Hematopoietic multipotent progenitor cell treated with erythropoietin and hydrocortisone succinate and interleukin-3 and kit ligand, for 15 days (in vitro differentiated cells): ENCODE measurements at places on chromosomes 4 and X.

- no peak for DNase-seq
Measured at GRCh38 chrX:43631841-43632240, 24.3 kb upstream of the MAOA start.

DNA sequence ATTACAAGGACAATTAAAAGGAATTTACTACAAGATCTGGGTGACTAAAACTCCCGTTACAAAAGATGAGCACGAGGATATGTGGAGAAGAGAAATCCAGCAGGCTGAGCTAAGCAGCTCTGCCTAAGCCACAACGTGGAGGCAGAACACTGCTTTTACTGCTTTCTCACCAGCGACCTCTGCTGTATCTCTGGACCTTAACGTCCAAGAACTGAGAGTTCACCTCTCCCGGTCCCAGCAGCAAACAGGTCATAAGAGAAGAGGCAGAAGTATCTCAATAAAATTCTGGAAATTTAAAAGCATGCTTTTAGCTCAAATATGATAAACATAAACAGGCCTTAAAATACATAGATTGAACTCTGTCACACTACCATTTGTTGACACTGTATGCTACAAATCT, 81.0 kb downstream of the ADGRA3 start:
- no peak for DNase-seq

DNA sequence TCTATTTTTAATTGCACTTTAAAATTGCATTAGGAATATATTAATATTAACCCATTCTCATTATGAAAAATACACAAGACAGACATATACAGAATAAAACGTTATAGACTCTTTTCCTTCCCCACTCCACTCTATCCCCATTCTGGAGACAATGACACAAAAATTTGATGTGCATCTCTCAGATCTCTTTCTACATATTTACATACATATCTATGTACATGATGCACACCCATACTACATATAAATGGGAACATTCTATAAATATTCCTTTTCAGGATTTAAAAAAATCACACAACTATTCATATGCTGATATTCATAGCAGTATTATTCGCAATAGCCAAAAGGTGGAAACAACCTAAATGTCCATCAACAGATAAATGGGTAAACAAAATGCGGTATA, 2.4 kb upstream of the CXorf66 start:
- no peak for DNase-seq

DNA sequence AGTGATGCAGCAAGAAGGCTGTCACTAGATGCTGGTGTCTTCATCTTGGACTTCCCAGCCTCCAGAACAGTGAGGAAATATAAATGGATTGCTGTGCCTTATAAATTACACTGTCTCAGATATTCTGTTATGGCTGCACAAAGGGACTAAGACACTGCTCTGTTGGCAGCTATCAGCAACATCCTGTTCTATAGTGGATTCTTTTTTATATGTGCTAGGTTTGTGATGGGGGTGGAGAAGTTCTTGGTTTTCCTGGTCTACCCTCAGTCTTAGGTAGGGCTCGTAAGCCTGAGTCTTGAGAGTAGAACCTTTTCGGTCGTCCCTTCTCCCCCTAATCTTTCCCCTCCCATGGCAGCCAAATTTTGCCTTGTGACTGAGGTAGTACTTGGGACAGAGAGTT, 17.3 kb downstream of the STIM2 start:
- no peak for DNase-seq

GRCh38 chr4:24992968-24993367, 37.8 kb downstream of the LGI2 start:
- DNase-seq: no peak

- peak; percentile 7 for DNase-seq
Measured at GRCh38 chrX:70132877-70133302, 357 bp upstream of the IGBP1 start.

DNA sequence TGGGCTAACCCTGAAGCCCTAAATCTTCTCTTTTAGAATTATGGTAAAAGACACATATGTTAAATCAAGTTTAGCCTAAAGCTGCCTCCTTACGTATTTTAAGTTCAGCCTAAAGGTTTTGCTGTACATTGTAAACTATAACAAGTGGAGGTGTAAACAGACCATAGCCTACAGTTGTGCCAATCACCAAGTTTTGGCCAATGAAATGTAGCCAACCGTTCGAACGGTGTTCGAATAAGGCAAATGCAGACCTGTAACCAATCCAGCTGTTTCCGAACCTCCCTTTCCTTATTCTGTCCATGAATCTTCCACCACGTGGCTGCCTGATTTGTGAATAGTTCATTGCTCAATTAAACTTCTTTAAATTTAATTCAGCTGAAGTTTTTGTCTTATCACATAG, 52.1 kb upstream of the TBC1D9 start:
- DNase-seq: no peak

DNA sequence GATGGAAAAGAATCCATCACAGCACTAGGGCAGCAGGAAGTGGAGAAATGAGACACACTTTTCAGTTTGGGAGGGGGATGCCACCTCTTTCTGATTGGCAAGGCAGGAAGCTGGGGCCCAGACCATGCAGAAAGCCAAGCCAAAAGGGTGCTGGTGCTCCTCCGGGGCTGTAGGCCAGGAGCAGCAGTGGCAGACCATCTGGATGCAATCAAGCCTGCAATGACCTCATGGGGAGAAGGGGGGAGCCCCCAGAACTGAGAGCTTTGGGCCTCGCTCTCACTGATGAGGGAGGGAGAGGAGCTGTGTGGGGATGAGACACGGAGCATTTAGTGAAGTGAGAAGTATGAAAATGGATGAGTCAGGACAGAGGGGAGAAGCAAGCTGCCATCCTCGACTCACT, 141.3 kb upstream of the NALF2 start:
- DNase-seq: no peak

GRCh38 chr4:25236971-25237370, 3.1 kb downstream of the PI4K2B start:
- no peak for DNase-seq

DNA sequence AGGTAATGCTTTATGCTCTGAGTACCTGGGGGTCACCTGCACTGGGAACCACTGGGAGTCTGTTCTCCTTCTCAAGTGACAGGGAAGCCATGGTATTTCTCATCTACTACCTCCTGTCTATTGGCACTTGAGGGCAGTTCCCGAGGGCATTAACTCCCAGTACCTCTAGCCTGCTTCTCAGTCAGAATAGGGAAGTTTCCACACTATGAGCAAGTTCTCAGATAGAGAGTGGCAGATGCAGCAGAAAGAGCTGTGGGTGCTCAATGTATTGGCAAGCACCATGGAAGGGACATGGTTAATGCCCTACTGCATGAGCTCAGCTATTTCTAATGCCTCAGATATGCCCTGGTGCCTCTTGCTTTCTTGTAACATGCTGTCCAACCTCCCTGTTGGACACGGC, 74.1 kb downstream of the ANOS1 start:
- no peak for DNase-seq

DNA sequence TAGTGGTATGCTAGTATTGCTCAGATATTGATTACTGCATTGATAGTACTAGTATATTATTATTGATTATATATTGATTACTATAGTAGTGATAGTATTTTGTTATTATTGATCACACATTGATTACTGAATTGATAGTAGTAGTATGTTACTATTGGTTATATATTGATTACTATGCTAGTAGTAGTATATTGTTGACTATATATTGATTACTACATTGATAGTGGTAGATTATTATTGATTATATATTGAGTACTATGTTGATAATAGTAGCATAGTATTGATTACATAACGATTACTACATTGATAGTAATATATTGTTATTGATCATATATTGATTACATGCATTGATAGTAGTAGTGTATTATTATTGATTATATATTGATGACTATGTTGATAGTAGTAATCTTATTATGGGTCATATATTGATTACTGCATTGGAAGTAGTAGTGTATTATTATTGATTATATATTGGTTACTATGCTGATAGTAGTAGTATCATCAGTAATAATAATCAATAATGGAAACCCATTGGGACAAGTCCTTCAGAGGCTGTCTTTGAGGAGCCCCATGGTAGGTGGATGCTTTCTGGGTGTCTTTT, 30.6 kb downstream of the GYG2 start:
- no peak for DNase-seq

- no peak for DNase-seq
Measured at GRCh38 chrX:119756926-119757635, 1.3 kb upstream of the SOWAHD start.

DNA sequence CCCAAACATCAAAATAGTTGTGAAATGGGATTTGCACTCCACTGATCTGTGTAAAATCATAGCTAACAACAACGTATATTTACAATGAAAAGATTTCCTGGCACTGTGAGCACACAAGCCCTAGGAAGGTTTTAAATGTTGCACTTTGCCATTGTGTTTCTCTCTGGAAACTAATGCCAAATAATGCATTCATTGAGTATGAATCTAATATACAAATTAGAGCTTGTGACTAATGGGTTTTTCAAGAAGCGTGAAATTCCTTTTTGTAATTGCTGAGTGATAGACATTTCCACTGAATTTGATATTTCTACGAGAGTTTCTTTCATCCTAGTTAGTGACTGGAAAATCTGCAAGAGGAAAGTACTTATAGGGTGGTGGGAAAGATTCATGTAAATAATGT, 135.9 kb downstream of the COL25A1 start:
- no peak for DNase-seq

DNA sequence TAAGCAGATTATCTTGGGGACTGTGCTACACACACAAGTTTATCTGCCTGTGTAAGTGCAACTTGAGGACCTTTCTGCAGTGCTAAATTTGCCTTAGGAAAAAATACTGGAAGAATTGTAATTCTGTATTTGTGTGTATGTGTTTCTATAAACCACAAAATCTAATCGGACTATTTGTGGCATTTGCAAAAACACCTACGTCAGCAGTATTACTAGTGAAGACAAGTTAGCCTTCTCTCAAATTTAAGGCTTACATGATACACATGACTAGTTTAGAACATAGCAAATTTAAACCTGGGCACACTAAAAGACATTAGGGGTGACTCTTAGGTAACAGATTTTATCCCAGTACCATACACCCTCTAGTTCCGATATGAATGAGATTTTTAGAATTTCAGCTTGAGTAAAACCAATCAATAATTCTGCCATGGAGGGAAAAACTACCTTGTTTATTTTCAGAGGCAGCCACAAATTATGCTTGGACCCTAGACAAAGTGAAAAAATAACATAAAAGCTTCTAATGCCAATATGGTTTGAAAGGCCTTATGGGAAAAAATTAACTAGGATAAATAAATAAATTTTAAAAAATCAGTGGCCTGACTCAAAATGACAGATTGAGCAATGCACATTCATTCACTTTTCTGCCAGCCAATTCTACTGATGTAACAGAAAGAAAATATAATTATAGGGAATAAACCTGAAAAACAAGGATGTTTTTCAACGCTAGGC, 176.4 kb downstream of the SNCA start:
- no peak for DNase-seq

GRCh38 chr4:2045518-2045951, 13.6 kb upstream of the NAT8L start:
- DNase-seq: no peak

DNA sequence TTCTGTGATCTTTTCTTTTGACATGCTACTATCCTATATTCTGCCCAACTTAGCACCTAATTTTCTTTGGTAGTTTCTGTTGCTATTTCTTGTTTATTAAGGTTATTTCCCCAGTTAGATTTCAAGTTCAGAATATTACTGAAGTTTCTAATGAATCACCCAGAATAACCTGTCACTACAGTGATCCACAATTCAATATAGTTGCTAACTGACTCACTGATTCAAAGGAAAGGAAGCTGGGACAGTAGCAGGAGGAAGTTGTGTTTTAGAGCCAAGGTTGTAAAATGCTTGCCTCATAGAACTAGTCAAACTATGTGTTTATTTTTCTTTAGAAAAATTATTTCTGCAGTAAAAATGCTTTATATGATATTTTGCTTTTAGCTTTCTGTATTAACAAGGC, 37.4 kb downstream of the PAK3 start:
- no peak for DNase-seq

DNA sequence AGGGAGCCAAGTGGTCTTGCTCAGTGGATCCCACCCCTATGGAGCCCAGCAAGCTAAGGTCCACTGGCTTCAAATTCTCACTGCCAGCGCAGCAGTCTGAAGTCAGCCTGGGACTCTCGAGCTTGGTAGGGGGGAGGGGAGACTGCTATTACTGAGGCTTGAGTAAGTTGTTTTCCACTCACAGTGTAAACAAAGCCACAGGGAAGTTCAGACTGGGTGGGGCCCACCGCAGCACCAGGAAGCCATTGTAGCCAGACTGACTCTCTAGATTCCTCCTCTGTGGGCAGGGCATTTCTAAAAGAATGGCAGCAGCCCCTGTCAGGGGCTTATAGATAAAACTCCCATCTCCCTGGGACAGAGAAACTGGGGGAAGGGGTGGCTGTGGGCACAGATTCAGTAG, 721.0 kb upstream of the NDST4 start:
- DNase-seq: no peak

- DNase-seq: no peak
Measured at GRCh38 chr4:124135409-124135813, 577.1 kb downstream of the ANKRD50 start.

DNA sequence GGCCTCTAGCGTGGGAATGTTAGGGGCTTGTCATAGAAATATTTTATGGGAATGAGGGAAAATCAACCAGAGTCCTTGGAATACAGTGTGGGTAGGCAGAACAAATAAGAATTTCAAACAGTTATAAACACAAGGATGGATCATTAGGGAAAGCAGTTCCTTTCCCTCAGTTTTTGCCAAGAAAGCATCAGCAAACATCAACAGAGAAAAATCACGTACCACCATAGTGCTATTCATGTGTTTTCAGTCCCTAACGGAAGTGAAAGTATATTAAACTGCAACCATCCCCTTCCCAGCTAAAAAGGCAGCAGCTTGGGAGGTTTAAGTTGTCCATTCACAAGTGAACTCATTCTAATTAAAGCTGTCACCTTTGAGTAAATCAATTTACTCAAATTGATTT, 334.4 kb upstream of the PCDH18 start:
- DNase-seq: no peak

DNA sequence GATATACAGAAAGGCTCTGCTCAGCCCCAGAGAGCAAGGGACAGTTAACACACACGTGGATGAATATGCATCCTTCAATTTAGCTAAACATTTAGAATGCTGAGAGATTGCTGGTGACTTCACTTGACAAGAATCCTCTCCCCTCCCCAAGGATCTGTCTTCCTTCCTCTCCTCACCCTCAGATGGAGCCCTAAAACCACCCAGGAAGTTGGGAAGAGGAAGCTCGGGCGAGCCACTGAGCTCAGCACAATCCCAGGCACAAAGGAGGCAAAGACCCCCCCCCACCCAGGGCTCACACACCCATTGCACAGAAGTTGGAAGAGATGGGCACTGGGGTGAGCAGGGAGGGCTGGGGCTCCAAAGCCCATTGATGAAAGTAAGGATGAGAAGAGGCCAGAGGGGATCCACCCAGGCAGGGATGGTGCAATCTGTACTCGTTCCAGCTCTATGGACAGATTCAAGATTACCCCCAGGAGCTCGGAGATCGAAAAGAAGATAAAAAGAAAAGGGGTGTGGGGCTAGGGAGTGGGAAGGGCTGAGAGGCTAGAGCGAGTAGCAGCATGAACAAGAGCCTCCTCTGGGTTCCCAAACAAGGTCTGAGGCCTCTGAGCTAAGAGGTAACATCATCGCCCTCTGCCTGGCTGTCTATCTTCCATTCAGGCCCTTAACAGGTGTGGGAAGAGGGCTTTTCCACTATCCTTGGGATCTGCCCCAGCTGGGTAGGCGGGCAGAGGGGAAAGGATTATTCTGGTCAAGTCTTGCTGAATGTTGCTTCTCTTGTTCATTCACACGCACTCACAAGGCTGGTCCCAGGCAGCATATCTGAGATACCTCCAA, 1.2 kb downstream of the TFE3 start:
- peak; percentile 6 for DNase-seq
